ENCODE measurements at places on chromosomes 6 and 20. TPM values are rescaled to one million over a fixed set of nuclear protein-coding genes. Genes with fewer than 3 reads are reported as not detected.

- no peaks in the 10 kb centered on the region for H3K27me3 ChIP-seq
- H3K36me3 ChIP-seq = no peaks in the 10 kb centered on the region
- H3K4me3 ChIP-seq = no peak overlapping the region
- no peak overlapping the region for H3K27ac ChIP-seq
- DNase-seq = no peak
- H3K4me1 ChIP-seq = no peaks in the 10 kb centered on the region
Measured at GRCh38 chr6:79733388-79733787, 102.3 kb downstream of the SH3BGRL2 start.

DNA sequence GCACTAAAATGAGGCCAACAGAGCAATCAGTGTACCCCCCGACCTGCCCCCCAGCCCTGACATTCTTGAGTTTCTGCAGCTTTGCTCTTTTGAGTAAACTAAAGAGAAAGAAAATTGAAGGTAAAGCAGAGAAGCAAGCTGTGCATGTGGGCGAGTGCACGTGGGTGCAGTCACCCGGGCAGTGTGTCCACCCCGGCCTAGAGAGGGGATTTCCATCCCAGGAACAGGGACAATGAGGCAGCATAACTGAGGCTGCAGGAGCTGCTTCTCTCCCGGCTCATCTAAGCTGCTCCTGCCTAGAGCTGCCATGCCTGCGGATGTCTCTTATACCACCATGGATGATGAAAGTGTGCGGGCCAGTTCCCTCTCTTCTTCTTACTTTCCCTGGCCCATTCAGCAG is 16.8 kb downstream of the CASS4 start:
- no peak overlapping the region for H3K27ac ChIP-seq
- peaks cover 46% of the 10 kb centered on the region for H3K4me1 ChIP-seq
- no peak for DNase-seq

- peaks cover 9% of the 10 kb centered on the region for H3K36me3 ChIP-seq
- DNase-seq = no peak
Measured at GRCh38 chr6:35893246-35893645, 27.7 kb downstream of the SRPK1 start.

DNA sequence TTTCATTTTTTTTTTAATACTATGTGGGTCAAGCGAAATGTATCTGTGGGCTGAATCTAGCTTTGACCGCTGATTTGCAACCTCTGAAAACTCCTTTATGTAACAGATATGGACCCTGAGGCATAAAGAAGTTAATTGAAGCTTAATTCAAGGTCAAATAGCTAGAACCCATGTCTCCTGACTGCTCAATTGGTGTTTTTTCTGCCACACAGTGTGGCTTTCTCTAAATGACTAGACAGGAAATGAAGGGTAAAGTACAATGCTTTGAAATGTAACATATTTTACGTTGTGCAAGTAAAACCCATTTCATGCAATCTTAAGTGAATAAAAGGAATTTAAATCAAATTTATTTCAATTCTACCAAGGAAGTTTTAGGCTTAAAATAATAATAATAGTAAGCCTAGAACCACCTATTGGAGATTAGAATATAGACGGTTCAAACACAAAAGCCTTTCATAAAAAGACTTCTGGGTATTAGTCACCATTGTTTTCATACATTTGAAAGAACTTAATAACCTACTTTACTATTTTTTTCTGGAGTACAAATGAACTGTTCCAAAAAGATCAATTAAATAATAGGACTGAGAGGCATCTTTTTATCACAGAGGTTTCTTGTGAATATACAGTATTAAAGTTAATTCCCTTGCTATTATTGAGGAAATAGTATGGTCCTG is 279.8 kb downstream of the EPHA7 start:
- no peaks in the 10 kb centered on the region for H3K27me3 ChIP-seq
- H3K36me3 ChIP-seq = no peaks in the 10 kb centered on the region
- DNase-seq = no peak
- H3K4me1 ChIP-seq = no peaks in the 10 kb centered on the region
- no peak overlapping the region for H3K4me3 ChIP-seq
- H3K27ac ChIP-seq = no peak overlapping the region

DNA sequence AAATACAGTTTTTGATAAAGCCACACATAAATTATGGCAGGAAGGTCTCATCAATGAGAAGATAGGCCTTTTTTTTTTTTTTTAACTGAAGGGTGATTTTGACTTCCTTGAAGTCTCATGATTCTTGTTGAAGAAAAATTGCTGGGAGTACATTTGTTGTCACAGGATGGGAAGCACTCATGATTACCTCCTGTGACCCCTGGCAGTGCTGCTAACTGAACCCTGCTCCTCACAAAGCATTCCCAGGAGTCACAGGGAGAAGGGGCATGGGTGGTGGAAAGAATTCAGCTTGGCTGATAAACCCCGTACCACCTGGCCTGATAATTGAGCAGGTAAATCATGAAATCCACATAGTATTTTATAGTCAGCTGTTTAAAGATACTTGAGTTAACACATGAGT is 86.9 kb downstream of the CD109 start:
- H3K27ac ChIP-seq = no peak overlapping the region
- no peak overlapping the region for H3K4me3 ChIP-seq
- no peaks in the 10 kb centered on the region for H3K4me1 ChIP-seq
- H3K36me3 ChIP-seq = no peaks in the 10 kb centered on the region

GRCh38 chr6:166476061-166476591 is 93.4 kb upstream of the MPC1 start:
- H3K27me3 ChIP-seq = no peaks in the 10 kb centered on the region
- H3K27ac ChIP-seq = no peak overlapping the region
- no peak overlapping the region for H3K4me3 ChIP-seq
- DNase-seq = no peak

The CYP39A1 gene
- not detected for total RNA-seq

The FUT9 gene
- total RNA-seq = not detected

All from CD4-positive, alpha-beta T cell (primary cell).